T-helper 17 cell (primary cell): ENCODE measurements at places on chromosomes 12 and 14. TPM values are rescaled to one million over a fixed set of nuclear protein-coding genes. Genes with fewer than 3 reads are reported as not detected.

TMEM121 gene
- total RNA-seq: 2.6 TPM

GRCh38 chr12:24719293-24719721 is 229.6 kb downstream of the BCAT1 start:
- no peak for DNase-seq

DNA sequence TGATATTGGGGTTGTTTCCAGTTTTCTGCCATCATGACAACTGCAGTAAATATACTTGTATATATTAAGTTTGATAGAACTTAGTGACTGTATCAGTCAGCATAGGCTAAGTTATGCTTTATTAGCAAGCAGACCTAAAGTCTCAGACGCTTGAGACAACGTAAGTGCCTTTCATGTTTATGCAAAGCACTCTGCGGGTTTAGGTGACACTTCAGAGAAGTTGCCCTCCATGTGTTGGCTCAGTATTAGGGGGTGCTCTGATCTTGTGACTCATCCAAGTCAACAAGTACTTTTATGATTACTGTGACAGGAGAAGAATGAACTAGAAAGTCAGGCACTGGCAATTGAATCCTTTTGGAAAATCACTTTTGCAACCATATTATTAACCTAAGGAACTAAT is 13.3 kb upstream of the OTOGL start:
- DNase-seq: no peak

DNA sequence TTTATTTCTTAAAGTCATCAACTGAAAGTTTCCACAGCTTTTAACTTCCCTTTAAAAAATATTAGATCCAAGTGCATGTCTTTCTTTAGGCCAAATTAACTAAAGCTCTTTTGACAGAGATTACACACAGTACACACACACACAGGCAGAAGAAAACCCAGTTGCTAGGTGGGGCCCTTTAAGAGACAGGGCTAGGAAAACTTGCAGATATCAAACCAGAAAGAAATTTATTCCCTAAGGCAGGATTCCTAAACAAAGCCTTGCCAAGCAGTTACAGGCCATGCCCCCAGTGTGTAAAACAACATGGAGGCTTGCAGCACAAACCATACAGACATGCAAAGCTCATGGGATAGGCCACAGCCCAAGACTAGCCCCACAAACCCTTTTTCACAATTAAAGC is 123.4 kb downstream of the FSCB start:
- DNase-seq: no peak

DNA sequence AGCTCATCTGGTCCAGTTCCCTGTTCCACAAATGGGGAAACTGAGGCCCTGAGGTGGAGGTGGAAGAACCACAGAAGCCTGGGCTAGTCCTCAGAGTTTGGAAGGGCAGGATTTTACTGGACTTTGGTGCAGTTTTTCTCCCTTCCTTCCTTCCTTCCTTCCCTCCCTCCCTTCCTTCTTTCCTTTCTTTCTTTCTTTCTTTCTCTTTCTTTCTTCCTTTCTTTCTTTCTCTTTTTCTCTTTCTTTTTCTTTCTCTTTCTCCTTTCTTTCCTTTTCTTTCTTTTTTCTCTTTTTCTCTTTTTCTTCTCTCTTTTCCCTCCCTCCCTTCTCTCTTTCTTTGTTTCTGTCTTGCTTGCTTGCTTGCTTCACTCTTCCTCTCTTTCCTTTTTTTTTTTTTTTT is 95.7 kb upstream of the TBX3 start:
- no peak for DNase-seq

GRCh38 chr12:104591257-104591885 is 134.6 kb downstream of the CHST11 start:
- no peak for DNase-seq

DNA sequence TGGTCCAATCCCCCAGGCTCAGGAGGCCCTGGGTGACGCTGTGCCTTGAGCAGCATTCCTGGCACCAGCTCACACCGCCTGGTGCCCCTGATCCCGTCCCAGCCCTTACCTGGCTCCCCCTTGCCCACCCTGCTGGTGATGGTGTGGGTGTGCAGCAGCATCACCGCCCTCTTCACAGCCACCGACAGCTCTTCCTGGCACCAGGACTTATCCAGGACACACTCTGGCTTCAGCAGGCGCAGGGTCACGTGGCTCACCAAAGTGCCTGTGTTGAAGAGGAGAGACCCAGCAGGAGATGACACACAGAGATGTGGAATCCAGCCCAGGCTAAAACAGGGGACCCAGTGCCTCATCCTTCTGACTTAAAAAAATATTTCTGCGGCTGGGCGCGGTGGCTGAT is 36.2 kb downstream of the GCN1 start:
- DNase-seq: no peak

- no peak for DNase-seq
Observed at GRCh38 chr12:40393026-40393425, 168.2 kb downstream of the LRRK2 start.
